Mesangial cell (primary cell): ENCODE measurements at places on chromosomes 11 and 22. TPM values are rescaled to one million over a fixed set of nuclear protein-coding genes. Genes with fewer than 3 reads are reported as not detected.

BBOX1 gene
- 0.13 TPM in 1 of 2 replicates, not detected in the other for total RNA-seq

C11orf42 gene
- total RNA-seq, result not detected in 2 replicates

IFITM1 gene
- 12.9 and 305 TPM in 2 replicates for total RNA-seq

RPS25 gene
- total RNA-seq, result 1,334 and 1,525 TPM in 2 replicates

GAB4 gene
- not detected in 2 replicates for total RNA-seq

HEPACAM gene
- not detected in 2 replicates for total RNA-seq

PKNOX2 gene
- total RNA-seq, result 0.98 and 1.6 TPM in 2 replicates

WBP2NL gene
- total RNA-seq, result 0.38 TPM in 1 of 2 replicates, not detected in the other

NXPE2 gene
- 0.16 TPM in 1 of 2 replicates, not detected in the other for total RNA-seq

PTGDR2 gene
- 0.16 and 0.38 TPM in 2 replicates for total RNA-seq

LINC01488 gene
- total RNA-seq, result not detected in 2 replicates

LSP1 gene
- 0.33 and 5.6 TPM in 2 replicates for total RNA-seq

MMP26 gene
- total RNA-seq, result not detected in 2 replicates

MAJIN gene
- total RNA-seq, result not detected in 2 replicates

PIK3IP1 gene
- 5.4 and 27.5 TPM in 2 replicates for total RNA-seq

ZNRF3 gene
- 10.3 and 21.9 TPM in 2 replicates for total RNA-seq

PRR33 gene
- not detected in 2 replicates for total RNA-seq

CD3G gene
- not detected in 2 replicates for total RNA-seq

SMC1B gene
- not detected in 2 replicates for total RNA-seq

ANGPTL5 gene
- total RNA-seq, result not detected in 2 replicates

OR8G1 gene
- total RNA-seq, result not detected in 2 replicates

OR2AG2 gene
- total RNA-seq, result under 0.01 and 0.13 TPM in 2 replicates

EMID1 gene
- total RNA-seq, result 1.3 and 4.2 TPM in 2 replicates

CCDC88B gene
- 1.6 and 3.3 TPM in 2 replicates for total RNA-seq

RAG2 gene
- not detected in 2 replicates for total RNA-seq

CHRM1 gene
- not detected in 2 replicates for total RNA-seq

TMEM184B gene
- total RNA-seq, result 105 and 133 TPM in 2 replicates

OR8I2 gene
- not detected in 2 replicates for total RNA-seq

OR51B5 gene
- total RNA-seq, result not detected in 2 replicates

CASP5 gene
- not detected in 2 replicates for total RNA-seq

MPPED2 gene
- 0.25 TPM in 1 of 2 replicates, not detected in the other for total RNA-seq

DEFB131B gene
- not detected in 2 replicates for total RNA-seq

SIAE gene
- 5.2 and 16.9 TPM in 2 replicates for total RNA-seq

CDC42BPG gene
- 2.1 and 10.1 TPM in 2 replicates for total RNA-seq

P2RX6 gene
- total RNA-seq, result 0.16 and 0.38 TPM in 2 replicates

STT3A gene
- 127 and 143 TPM in 2 replicates for total RNA-seq

MMP11 gene
- 12.5 and 117 TPM in 2 replicates for total RNA-seq

KIRREL3 gene
- total RNA-seq, result 2.2 and 7.2 TPM in 2 replicates

SYCE3 gene
- not detected in 2 replicates for total RNA-seq

PGR gene
- total RNA-seq, result under 0.01 and 0.13 TPM in 2 replicates
